ENCODE measurements at places on chromosomes 4 and X. TPM values are rescaled to one million over a fixed set of nuclear protein-coding genes. Genes with fewer than 3 reads are reported as not detected.

The GPR119 gene
- total RNA-seq = not detected

The NMU gene
- total RNA-seq = 7.3 TPM

The EXOC1 gene
- total RNA-seq = 27.7 TPM

The SLC49A3 gene
- total RNA-seq = not detected

The RIPPLY1 gene
- total RNA-seq = not detected

The YY2 gene
- total RNA-seq = 1.4 TPM

The FIP1L1 gene
- 52.7 TPM for total RNA-seq

The CCDC149 gene
- total RNA-seq = 4.1 TPM

The SH2D1A gene
- not detected for total RNA-seq

The RNF150 gene
- total RNA-seq = 0.68 TPM

The MAGEA11 gene
- 23.4 TPM for total RNA-seq

The ZNF711 gene
- total RNA-seq = 0.12 TPM

The TCEAL6 gene
- total RNA-seq = not detected

The SPANXA2 gene
- total RNA-seq = 75.6 TPM

The CFP gene
- 0.12 TPM for total RNA-seq

The KIAA1210 gene
- total RNA-seq = not detected

Measured in RPMI7951 (cell line).